ENCODE measurements at places on chromosomes 6 and 20.

DNA sequence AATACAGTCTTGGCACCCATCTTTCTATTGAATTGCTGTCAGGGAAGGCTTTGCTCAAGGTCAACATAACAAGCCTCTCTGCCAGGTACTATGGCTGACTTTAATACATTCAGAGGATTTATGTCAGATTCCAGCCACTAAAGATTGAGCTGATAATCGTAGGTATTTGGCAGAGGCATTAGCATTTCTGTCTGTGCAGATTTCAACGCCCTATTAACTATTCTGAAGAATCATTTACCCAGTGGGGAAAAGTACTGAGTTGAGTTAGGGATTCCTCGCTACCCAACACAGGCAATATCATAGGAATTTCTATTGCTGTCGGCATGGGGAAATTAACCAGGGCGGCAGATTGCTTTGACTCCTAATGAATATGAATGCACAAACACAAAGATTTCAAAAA is 233.7 kb upstream of the SPTLC3 start:
- no peak for DNase-seq

DNA sequence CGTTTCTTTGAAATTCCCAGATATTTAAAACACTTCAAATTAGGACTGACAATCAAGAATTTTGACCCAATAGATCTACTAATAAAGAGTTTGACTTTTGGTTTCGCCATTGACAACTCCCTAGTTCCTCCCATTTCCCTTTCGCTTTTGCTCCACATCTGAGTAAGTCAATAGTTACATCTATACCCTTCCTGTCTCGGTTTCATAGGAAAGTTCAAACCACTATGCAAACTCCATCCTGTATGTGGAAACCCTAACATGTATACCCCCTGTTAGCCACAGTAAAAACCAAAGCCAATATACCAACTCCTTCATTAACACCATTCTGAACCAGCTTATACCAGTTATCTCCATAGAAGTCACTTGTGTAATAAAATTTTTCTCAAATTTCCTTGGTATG is 311.1 kb downstream of the MMUT start:
- no peak for DNase-seq

GRCh38 chr6:37705239-37706051 is 7.8 kb upstream of the MDGA1 start:
- DNase-seq: peak; percentile 94

DNA sequence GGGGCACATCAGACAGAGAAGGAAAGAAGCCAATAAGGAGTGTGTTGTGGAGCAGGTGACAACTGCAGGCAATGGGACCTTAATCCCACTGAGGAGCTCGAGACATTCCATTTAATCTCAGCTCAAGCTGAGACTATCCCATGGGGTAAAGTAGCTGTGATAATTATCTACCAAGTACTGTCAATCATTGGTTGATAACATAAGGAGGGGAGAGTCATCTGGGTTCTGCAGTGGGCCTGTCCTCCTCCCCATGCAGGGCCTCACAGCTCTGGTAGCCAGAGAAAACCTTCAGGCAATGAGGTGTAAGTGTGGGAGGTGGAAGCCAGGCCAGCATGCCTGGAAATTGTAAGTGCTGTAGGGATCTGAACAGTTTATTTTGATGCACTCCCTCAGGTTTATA is 375.0 kb upstream of the ARID1B start:
- DNase-seq: no peak

DNA sequence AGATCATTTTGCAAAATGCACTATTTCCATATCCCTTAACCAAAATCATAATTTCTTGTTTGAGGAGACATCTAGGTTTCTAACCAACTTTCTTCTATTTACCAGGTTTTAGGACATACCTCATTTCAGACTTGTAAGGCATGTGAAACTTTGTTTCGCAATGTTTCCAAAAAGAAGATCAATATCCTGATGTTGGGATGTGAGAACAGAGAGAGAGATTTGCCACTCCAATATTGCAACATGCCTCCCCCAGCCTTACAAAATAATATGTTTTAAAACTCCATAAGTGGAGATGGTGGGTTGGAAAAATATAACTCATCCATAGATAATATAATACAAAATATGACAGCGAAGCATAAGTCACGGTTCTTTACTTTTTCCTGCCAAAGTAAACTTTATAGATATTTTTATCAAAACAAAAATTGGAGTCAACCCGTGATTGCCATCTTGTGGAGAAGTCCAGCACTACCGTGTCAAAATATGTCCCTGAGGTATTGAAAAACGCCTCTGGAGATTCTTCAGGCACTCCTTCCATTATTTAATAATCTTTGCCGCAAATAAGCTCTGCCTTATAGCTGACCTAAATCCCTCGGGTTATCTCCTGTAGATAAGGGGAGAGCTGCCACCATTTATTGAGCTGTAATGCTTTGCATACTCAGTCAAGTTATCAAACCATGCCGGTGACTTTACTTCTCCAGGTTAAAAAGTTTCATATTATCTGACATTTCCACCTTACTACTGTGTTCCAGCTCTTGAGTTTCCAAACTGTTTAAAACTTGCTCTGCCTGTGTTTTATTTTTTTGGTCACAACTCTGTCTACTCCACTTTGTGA is 534.2 kb downstream of the HACE1 start:
- peak; percentile 50 for DNase-seq

DNA sequence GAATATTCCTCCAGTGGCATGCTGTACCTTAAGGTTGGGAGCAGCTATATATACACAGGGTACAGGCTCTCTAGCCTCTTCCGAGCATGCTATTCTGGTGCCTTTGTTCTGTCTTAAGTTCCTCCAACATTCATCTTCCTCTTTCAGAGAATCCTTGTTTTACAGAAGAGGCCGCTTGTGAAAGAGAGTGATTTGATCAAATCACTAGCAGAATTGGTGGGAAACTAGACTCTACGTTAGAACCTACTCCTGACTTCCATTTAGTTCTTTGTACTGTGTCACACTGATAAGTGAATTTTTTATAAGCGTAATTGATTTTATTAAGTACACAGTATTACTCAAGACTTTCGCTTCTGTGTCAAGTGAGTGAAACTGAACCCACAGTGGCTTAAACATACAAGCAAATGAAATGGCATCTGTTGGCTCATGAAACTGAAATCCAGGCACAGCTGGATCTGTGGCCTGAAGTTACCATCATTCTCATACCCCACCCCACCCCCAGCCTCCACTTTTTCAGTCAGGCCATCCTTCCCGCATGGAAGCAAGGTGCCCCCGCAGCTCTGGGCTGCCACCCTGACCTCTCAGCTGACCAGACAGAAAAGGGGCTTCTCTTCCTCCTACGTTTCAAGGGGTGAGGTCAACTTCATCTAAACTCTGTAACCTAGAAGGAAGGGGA is 102.3 kb downstream of the RPP40 start:
- no peak for DNase-seq

DNA sequence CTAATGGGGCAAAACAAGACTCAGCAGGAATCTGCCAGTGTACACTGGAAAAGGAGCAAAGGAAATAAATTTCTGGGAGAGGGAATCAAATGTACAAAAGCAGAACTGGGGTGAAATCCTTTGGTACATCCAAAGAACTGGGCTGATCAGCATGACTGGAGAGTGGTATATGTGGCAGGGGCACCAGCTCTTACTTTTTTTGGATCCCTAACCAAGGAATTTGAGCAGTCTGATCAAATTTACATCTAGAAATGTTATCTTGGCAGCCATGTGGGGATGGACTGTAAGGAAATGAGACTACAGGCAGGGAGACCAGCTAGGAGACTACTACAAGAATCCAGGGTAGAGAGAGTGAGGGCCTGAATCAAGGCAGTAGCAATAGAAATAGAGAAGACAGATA is 1.2 kb upstream of the ZSCAN31 start:
- DNase-seq: no peak

- DNase-seq: no peak
These were observed 12.0 kb downstream of the DLGAP4 start for GRCh38 chr20:36318166-36318565.

GRCh38 chr6:16803294-16804200 is 42.3 kb upstream of the ATXN1 start:
- DNase-seq: no peak

GRCh38 chr6:162541019-162541601 is 186.5 kb downstream of the PRKN start:
- DNase-seq: no peak

DNA sequence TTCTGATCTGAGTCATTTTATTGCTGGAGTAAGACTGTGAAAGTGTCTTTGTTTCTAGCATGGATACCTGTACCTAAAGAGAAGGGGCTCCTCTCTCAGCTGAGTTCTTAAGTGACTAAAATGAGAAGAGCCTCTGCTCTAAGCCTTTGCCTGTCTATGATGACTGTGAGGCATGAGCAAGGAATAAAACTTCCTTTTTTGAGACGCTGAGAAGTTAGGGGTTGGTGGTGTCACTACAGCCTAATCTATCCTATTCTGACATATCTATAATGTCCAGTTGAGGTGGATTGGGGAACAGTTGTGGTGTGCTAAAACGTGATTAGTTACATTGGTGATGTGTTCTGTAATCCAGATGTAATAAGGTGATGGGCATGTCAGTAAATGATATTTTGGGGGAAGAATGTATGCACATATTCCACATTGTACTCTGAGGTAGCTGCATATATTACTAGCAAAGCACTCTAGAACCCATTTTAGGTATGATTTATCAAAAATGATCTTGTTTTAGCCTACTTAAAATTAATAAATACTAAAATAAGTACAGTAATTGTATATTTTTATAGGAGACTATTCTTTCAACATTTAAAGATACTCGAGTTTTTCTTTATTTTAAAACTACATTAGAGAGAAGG is 18.1 kb downstream of the ADGRB3 start:
- DNase-seq: no peak

DNA sequence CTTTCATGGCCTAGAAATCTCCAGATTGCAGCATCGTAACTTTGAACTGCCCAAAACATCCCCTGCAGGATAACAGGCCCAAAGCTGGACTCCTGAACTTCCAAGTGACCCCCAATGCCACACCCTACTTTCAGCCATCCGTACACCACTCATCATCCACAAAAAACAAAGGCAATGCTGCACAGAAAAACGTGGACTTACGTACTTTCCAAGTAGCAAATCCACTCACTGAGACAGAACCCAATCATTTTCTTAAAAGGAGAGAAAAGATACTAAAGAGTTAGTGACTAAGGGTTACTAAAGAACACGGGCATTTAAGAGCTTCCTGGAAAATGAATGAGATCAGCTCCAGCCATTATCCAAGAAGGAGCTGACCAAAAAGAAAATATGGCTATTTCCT is 211.0 kb downstream of the WDR27 start:
- peak; percentile 81 for DNase-seq

- no peak for DNase-seq
These were observed 57.5 kb downstream of the IRF4 start for GRCh38 chr6:449057-449430.

DNA sequence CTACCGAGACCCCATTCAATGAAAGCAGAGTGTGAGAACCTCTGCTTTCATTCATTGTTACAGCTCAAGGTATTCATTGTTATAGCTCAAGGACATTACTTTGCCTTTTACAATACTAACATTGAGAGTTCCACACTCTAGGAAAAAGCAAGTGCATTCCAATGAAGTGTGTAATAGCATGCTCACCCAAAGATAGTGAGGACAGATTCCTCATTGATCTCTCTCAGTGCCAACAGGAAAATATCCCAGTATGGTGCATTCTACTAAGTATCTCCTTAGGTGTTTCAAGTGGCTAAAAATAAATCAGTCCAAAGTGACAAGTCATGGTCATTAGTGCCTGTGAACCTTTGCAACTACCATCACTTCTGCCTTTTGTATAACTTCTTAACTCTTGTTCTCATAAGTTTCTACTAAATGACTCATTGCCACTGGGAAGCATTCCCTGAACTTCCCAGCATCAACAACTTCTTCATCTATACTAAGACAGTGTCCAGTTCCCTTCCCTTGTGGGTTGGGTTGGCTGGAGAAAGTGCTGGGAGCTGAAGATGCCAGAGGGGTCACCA is 140.7 kb upstream of the STXBP5 start:
- DNase-seq: peak; percentile 76

GRCh38 chr6:83117802-83118201 is 50.3 kb downstream of the DOP1A start:
- no peak for DNase-seq

DNA sequence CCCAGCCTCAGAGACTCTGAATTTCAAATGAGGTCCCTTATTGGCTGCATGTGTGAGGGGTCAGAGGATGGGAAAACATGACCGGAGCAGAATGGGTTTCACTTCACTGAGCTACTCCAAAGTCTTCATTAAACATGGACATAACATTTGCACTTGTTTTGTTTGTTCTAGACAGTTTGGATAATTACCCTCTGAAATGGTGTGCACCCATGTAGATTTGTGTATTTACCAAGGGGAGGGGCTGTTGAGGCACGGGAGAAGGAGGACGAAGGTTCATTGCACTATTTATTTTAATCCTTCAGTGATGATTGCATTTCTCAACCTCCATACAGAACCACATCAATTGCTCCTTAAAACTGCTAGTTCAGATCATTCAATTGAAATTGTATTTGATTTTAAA is 364.2 kb downstream of the TFAP2B start:
- no peak for DNase-seq

- DNase-seq: peak; percentile 36
These were observed 78.3 kb upstream of the CHD6 start for GRCh38 chr20:41696428-41696827.

- peak; percentile 83 for DNase-seq
These were observed 130.8 kb downstream of the TIAM2 start for GRCh38 chr6:155125906-155126305.

GRCh38 chr6:31794866-31795615 is 511 bp downstream of the VARS1 start:
- peak; percentile 78 for DNase-seq

DNA sequence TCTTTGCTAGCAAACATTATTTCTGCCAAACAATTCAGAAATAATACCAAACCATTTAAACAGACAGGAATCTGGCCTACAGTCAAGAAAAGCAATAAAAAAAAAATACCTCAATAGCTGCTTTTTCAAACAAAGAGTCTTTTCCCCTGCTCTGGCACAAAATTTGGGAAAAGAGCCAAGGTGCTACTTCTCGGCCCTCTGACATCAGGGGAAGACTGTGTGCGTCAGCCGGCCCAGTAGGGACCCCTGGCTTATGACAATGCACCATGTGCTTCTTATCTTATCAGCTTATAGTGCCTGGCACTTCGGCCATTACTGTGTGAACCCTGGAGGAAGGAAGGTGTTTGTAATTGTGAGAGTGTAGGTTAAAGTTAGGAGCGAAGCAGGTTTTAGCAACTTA is 89.4 kb downstream of the PDE10A start:
- DNase-seq: no peak

DNA sequence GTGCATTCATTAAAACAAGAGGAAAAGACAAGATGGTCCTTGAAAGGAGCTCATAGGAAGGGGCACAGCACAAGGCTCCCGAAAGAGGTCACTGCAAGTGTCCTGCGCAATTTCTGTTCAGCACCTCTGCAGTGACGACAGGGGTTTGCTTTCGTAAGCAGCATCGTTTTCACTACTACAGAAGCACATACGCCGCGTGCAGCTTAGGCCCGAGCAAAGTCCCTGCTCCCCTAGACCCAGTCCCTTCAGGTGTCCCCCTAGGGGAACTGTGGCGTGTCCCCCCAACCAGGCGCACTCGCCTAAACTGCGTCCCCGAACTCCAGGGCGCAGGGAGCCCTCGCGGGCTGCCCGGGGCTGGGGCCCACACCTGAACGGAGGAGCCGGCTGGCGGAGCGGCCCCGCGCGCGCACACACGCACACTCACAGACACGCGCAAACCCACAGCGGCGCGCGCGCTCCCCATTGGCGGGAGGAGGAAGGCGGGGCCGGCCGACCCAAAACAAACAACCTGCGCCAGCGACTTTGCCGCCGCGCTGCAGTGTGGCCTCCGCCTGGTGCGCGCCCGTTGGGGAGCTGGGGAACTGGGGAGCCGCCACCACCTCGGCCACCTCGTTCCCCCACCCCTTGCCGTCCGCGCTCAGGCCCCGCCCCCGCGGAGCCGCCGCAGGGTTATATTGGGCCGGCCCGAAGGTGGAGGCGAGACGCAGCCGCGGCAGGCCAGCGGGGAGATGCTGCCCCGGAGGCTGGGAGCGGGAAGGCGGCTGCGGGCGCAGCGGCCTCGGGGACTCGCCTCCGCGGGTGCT is at the start of gene FOXQ1:
FOXQ1 (plus strand) TSS at position 699 of the 803 bp plus-strand sequence. CDS start 607 bp downstream, outside the sequence.
- DNase-seq: peak; percentile 65

Measured in GM23248 (cell line).